ENCODE measurements at places on chromosomes 11 and 22.

DNA sequence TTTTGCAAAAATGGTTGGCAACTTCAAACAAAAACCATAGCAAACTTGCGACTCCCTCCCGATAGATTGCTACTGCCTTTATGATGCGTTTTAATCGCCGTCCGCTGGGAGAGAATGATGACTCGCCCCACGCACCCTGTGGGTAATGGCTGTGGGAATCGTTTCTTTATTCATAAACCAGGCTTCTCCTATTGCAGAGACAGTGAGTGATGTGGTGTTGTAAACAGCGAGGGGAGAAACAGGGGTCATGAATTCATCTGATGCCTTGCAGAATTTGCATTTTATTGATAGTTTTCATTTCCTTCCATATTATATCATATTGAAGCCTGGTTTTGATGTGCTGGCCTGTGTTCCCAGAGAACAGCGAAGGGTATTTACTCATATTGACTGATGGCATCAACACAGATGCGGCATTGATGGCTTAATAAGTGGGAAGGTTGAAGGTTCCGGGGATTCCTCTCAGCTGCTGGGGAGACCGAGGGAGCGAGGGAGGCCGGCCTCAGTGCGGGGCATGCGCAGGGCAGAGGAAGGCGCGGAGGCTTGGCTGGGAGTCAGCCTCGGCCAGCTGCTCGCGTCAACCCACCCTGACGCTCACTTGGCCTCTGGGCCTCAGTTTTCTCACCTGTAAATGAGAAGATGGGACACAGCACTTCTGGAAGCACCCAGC is 41.3 kb downstream of the ARHGAP8 start:
- no peak for DNase-seq

GRCh38 chr11:87908086-87908485 is 267.2 kb downstream of the RAB38 start:
- DNase-seq = no peak

GRCh38 chr11:72805216-72805615 is 9.0 kb upstream of the ATG16L2 start:
- no peak for DNase-seq

GRCh38 chr11:92362989-92363388 is 138.4 kb downstream of the FAT3 start:
- no peak for DNase-seq

GRCh38 chr11:47716692-47717091 is 1.5 kb upstream of the AGBL2 start:
- DNase-seq = no peak

DNA sequence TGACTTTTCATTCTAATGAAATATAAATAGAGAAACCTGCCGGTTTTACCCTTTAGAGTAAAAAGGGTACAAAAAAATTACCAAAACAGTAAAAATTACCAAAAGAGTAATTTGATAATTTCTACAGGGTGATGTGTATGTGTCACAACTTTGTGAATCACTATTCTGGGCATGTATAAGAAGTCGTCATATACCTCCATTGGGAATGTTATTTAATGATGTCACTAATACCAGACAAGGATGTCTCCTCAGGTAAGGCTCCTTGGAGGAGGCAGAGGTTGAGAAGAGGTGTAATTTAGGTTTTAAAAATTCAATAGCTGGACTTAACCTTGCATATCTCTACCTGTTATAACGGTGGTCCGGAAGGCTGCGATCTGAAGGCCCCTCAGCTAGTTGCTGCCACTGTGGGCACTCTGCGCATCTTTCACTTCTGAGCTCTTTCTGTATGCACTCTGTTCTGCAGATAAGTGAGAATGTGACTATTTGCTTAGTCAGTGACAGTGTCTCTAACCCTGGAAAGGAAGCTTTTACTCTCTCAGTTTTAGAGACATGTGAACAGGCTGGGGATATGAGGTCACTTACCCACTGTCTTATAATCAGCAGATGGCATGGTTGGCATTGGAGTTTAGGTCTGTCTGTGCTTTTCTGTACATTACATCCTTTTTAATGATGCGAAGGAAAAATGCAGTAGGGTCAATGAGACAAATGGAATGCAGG is 987 bp upstream of the NCR3LG1 start:
- DNase-seq = no peak

DNA sequence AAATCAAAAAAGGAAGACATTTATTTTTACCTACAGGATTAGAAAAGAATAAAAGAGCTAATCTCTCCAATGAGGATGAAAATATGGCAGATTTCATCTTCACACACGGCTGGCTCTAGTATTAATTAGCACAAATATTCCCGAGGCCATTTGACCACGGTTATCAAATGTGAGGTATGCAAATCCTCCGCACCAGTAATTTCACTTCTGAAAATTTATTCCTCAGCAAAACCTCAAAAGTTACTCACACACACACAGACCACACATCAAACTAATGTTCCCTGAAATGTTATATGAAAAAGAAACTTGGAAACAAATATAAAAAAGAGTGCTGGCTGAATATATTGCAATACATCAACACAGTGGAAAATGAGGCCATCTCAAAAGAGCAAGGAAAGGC is 32.8 kb downstream of the CELSR1 start:
- no peak for DNase-seq

GRCh38 chr11:1072821-1073231 is 1.8 kb upstream of the MUC2 start:
- no peak for DNase-seq

- DNase-seq = no peak
These were observed 103.4 kb downstream of the PHF21B start for GRCh38 chr22:44906248-44906936.

DNA sequence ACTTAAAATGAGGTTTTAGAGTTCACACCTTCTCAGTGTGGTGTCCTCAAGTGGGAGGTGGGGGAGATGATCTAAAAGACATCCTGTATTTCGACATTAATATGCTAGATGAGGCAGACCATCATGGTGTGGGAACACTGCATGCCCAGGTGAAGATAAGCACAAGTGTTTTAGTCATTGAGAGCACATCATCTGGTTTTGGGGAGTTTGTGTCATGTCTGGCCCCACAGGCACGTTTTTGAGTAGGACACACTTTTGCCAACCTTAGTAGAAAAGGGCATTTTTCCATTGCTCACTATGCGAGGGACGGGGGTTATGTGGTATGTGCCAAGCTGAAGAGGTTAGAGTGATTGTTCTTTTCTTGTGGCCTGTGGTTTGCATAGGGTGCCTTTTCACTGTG is 189.3 kb downstream of the DBX1 start:
- no peak for DNase-seq

- no peak for DNase-seq
These were observed 100.7 kb downstream of the CELSR1 start for GRCh38 chr22:46436595-46437175.

DNA sequence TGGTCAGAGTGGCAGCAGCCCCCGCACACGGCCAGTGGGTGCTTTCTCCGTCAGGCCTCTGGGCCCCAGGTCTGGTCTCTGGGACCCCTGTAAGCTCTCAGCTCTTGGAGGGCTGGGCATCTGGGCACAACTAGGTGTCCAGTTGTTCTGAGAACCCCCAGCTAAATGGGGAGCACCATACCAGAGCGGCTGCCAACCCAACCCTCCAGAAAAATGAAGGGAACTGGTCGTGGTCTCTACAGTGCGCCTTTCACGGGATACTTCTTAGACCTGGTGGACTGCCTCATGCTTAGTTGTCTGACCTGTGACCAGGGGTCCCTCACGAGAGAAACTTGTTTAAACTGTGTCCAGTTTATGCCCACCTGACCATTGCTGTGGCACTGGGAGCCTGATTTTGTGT is 104.9 kb downstream of the BCR start:
- DNase-seq = no peak

DNA sequence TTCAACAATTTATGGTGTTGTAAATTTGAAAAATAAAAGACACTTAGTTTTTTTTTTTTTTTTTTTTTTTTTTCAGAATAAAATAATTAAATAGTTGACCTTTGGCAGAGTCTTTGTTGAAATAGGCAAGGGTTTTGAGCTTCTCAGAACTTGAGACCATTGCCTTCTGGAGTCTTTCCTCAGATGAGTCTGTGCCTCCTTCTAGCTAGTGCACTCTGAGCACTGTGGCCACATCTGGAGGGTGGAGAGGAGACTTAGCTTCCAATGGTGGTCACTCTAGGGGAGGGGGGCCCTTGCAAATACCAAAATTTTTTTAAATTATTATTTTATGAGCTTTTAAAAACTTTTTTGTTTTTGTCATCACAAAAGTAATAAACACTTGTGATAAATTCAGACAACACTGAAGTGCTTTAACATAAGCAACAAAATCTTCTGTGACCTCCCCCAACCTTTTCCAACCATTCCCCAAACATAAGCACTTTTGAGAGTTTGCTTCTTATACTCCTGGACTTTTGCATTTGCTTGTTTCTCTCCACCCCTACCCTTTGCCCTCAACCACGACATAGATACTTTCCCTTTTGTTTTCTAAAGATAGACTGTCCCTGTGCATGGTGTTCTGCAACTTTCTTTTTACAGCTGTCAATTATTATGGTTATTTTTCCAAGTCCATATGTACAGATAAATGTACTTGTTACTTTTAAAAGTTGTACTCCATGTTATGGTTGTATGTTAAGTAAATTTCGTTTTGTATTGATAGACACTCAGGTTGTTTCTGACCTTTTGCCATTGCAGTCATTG is 41.1 kb downstream of the BMAL1 start:
- no peak for DNase-seq

DNA sequence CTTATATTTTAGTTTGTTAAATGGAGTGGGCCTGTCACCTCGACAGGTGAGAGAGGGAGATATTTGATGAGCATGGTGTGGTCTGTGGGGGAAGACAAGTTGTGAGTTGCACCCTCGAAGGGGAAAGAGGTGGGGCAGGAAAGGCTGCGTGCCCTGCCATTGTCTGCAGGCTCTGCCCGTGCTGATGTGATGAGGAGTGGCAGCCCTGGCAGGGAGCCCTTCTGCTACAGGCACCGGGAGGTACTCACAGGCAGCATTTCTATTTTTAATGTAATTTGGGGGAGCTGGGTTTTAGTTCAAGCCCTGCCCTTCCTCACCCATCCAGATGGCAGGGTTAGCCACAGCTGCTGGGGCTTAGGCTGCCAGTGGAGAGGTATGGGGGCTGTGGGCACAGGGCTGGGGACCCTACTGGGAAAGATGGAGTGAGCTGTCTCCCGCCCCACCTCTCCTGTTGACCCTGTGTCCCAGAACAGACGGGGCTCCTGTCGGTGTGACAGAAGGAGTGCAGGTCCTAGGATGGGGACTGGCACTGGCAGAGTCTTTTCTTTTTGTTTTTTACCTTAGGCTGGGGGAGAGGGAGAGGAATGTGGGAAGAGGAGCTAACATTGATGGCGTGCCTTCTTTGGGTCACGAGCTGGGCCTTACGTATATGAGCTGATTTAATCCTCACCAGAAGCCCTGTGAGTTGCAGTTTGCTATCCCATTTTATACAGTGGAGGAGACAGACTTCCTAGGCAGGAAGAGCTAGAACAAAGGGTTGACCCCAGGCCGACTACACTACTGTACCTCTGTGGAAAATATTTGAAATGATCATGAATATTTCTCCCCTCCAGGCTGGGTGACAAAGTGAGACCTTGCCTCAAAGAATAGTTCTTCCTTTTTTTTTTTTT is 51.6 kb downstream of the CEP164 start:
- no peak for DNase-seq

- DNase-seq = no peak
These were observed 4.3 kb downstream of the LARGE2 start for GRCh38 chr11:45926536-45927331.

DNA sequence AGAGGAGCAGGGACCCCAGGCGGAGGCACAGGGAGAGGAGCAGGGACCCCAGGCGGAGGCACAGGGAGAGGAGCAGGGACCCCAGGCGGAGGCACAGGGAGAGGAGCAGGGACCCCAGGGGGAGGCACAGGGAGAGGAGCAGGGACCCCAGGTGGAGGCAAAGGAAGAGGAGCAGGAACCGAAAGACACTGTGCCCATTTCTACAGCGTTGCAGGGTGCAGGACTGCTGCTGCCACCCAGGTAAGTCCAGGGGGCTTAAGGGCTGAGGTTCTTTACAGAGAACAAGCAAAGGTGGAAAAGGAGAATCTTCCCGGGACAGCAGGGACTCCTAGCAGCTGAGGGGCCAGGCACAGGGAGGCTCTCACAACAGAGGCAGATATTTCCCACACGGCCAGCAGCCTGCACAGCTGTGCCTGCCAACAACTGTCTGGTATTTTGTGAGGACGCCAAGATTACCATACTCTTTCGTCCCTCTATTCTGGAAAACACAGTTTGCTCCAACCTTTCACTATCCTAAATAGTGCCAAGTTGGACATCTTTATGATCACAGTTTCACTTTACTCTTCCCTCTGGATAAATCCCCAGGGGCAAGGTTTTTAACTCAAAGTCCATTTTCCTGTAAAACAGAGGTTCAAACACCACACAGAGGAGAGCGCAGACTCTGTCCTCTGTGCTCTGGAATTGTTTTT is 39.4 kb downstream of the SHANK2 start:
- DNase-seq = no peak

DNA sequence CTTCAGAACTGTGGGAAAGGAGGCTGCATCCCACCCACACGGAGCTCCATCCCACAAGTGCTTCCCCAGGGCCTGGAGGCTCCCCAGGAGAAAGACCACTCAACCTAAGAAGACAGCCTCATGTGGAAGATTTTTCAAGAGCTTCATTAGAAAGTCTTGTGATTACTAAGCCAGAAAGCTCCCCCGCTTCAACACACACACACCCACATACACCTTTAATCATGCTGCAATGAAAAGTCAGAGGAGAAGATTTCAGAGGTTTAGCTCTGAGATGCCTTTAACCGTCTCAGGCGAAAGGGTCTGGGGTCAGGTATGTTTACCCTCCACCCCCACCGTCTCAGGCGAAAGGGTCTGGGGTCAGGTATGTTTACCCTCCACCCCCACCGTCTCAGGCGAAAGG is 634.5 kb upstream of the B3GAT1 start:
- no peak for DNase-seq

- DNase-seq = no peak
These were observed 23.2 kb upstream of the ST3GAL4 start for GRCh38 chr11:126332221-126332711.

DNA sequence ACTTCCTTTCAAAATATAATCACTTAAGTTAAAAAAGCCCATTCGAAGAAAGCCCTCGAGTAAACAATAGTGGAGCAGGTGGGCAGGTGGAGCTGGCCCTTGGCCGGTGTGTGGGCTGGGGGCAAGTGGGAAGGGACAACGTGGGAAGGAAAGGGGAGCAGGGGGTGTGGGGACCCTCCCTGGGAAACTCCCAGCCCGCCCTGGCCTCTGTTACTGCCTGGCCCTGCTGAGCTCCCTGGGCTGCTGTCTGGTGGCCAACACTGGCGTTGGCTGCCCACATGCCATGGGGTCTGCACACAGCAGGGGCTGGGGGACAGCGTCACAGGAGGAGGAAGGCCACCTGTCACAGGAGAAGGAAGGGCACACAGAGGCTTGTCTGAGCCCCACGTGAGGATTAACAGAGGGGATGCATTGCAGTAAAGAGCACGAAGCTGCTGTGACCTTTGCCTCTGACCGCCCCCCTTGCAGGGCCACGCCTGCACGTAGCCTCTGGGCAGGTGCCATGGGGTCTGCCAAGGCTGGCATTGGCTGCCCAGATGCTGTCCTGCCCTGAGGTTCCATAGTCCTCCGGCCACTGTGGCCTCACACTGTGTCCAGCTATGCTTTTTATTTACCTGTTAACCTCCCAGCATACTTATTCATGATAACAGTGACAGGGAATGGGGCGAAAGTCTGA is 36.2 kb upstream of the CCDC188 start:
- DNase-seq = no peak

All from DMS153 (cell line).